Urothelium cell line (cell line): ENCODE measurements at places on chromosomes 5 and 9.

DNA sequence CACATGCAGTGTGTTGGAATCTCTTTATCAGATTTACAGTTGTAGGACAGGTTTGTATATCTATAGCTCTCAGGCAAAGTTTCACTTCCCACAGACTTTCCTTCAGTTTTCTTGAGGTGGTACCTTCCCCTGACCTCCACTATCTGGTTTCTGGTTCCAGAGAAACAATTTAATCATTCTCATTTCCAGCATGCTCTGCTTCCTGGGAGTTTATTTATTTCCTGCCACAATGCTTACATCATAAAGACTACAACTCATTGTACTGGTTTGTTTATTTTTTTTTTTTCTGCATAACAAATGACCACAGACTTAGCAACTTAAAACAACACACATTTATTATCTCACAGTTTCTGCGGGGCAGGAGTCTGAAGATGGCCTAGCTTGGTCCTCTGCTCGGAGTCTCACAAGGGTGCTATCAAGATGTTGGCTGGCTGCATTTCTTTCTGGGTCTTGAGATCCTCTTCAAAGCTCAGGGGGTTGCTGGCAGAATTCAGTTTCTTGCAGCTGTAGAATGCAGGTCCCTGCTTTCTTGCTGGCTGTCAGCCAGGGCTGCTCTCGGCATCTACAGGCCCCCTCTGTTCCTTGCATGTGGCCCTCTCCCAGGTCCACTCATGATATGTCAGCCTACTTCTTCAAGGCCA is 247.7 kb downstream of the ENC1 start:
- DNase-seq: no peak

DNA sequence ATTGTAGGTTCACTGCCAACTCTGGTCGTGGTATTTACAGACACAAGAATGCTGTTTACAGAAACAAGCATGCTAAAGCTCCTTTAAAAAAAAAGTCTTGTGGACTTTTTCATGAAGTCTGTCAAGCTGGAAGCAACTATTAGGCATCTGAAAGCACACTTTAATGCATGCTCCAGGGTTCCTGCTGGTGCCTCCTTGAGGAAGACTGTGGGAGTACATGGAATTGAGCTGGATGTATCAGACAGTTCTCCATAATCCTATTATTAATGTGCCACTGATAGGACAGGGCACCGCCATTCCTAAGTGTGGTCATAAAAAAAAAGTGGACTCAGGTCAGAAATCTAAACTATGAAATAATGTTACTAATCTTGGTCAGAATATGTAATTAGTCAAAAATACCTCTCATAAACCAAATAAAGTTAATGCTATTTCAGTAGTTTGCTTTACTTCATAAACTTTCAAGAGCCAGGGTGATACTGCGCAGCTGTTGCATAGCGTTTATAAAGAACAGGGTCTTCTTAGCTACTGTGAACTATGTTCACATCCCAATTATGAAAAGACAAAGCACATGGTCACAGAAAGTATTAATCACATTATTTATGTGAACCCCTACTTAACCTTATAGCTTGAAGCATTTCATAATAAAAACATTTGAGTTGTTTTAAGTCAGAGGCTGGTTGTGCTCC is 390.8 kb upstream of the PTGER4 start:
- DNase-seq: no peak

DNA sequence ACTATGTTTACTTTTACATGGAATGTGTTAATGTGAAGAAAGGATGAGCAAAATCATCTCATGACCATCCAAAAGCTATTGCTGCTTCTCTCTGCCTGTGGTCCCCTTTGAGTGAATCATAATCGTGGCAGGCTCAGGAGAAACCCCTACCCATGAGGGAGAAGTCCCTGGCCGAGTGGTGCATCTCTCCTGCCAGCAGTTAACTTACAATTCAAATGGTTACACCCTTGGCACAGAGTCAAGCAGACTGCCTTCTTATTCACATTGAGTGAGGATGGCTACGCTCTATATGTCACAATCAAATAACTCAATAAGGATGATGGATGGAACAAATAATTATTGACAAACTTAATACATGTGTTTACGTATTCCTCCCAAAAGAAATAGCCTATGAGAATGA is 179.1 kb downstream of the FGF1 start:
- DNase-seq: no peak

GRCh38 chr5:90696153-90696552 is 137.6 kb downstream of the ADGRV1 start:
- no peak for DNase-seq

DNA sequence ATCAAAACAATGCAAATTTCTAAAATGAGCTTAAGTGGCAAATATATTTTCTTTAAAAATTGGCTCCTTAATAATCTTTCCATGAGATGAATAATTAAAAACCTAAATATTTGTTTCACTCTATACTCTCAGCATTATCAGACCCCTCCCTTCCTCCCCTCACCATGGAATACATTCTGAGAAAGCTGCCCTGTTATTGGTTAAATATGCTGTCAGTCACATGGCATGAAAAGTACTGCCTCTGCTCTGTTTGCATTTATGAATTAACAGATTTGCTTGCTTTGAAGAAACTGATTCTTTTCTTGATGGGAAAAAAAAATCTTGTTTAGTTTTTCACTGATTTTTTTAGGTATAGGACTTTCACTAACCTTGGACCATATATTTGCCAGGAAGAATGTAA is 17.0 kb upstream of the RPS23 start:
- DNase-seq: no peak

- no peak for DNase-seq
Observed at GRCh38 chr9:68509689-68510088, 31.0 kb downstream of the TMEM252 start.

GRCh38 chr5:88782571-88782970 is 100.4 kb downstream of the MEF2C start:
- no peak for DNase-seq

GRCh38 chr5:88325868-88326267 is 57.2 kb upstream of the TMEM161B start:
- DNase-seq: no peak

GRCh38 chr5:59209758-59210359 is 627.0 kb downstream of the RAB3C start:
- DNase-seq: no peak

GRCh38 chr5:72539038-72539437 is 31.8 kb upstream of the ZNF366 start:
- DNase-seq: no peak

GRCh38 chr9:26013199-26013598 is 335.0 kb upstream of the TUSC1 start:
- DNase-seq: no peak

- no peak for DNase-seq
Observed at GRCh38 chr9:121348221-121348620, 21.8 kb downstream of the STOM start.

- DNase-seq: no peak
Observed at GRCh38 chr5:72428669-72429068, 78.5 kb downstream of the ZNF366 start.

- no peak for DNase-seq
Observed at GRCh38 chr5:61010467-61011454, 65.8 kb downstream of the NDUFAF2 start.

GRCh38 chr9:131237931-131238401 is 38.3 kb downstream of the FAM78A start:
- peak; percentile 21 for DNase-seq

DNA sequence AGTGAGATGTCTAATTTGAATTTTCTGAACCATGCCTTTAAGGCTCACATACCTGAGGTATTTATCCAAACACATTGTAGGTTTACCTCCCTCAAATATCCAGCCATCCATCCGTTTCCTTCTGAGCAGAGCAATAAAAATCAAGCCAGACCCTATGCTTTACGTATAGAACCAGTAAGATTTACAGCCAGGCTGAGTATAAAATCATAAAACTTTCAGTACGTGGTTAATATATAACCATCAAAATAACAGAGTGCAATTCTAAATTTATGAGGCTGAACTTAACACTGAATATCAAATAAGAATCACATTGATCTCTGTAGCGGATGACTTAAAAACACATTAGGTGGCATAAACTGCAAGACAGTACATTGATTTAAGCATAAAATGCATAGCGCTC is 877.9 kb upstream of the WWC1 start:
- no peak for DNase-seq

GRCh38 chr5:172556971-172557461 is 84.0 kb upstream of the NEURL1B start:
- DNase-seq: no peak

GRCh38 chr5:149220750-149221149 is 50.9 kb upstream of the AFAP1L1 start:
- DNase-seq: no peak

- no peak for DNase-seq
Observed at GRCh38 chr9:99851500-99851822, 29.8 kb downstream of the NR4A3 start.

DNA sequence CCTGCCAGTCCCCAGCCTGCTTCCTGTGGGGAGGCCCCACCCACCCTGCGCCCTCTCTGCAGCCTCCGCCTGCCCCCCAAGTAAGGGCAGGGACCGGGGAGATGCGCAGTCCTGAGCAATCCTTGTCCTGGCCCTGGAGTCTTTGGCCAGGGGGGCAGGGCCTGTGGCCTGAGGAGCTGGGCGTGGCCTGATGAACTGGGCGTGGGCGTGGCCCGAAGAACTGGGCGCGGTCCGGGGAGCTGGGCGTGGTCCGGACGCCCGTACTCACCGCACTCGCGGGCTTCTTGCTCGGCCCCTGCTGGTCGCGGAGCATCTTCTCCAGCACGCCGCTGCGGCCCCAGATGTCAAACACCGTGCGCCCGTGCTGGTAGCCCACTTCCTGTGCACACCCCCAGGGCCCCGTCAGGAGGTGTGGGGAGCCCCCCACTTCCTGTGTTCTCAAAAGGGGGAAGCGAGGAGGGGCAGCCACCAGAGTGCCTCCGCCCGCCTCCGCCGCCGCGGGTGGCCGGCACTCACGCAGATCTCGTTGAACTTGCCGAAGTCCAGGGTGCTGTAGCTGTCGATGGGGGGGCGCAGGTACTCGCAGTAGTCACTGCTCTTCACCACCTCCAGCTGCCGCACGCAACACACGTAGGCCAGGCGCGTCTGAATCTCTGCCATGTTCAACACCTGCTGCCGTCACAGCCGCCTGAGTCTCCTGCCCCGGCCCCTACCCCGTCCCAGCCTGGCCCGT is 2.7 kb upstream of the NSMF start:
- DNase-seq: no peak

GRCh38 chr5:83375049-83375745 is 96.3 kb upstream of the VCAN start:
- no peak for DNase-seq

DNA sequence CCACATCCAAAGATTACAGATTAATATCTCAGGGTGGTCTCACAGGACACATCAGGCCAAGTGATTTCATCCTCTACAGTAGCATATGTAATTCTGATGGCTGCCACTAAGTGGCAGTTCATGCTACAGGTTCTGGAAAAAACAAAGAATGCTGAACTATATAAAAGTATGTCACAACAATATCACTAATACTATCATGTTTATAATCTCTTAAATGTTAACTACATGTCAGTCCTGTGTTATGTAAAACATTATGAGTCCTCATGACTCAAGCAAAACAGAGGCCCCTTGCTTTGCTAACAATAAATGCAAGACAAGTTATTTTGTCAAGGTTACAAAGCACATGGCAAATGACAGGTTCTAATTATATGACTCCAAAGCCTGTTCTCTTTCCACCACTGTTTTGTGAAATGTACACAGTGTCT is 233.2 kb downstream of the FBXL17 start:
- DNase-seq: peak; percentile 11

DNA sequence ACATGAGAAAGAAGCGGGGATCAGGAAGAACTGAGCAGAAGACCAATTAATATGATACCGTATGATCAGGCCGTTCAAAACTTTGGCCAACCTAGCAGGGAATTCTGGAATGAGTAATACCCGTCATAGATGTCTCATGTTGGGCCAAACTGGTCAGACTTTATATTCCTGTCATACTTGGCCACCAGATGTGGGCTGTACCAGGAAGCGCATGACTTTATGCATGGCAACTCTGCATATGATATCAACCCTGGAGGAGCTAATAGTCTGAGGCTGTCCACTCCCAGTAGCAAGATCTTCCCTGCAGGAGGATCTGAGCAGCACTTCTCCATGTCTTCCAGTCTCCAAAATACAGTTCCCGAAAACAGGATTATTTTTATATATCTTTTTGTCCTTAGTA is 68.5 kb upstream of the NAA35 start:
- DNase-seq: no peak

DNA sequence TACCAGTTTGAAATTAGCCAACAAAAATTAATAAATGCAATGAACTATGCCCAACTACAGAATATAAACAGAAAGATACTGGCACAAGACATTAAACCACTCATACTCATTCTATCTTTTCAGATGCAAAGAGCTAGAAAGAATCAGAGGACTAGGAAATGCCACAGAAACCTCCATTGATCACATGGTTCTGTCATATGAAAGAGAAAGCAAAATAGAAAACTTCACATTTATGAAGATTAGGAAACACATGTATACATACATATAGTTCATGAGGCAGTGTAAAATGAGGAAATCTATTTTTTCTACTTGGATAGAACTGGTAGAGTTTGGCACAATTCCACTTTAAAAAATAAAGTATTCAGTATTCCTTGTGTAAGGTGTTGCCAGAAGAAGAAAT is 275.1 kb upstream of the PTGER4 start:
- no peak for DNase-seq

- DNase-seq: peak; percentile 14
Observed at GRCh38 chr9:69097064-69097463, 61.5 kb downstream of the FXN start.

DNA sequence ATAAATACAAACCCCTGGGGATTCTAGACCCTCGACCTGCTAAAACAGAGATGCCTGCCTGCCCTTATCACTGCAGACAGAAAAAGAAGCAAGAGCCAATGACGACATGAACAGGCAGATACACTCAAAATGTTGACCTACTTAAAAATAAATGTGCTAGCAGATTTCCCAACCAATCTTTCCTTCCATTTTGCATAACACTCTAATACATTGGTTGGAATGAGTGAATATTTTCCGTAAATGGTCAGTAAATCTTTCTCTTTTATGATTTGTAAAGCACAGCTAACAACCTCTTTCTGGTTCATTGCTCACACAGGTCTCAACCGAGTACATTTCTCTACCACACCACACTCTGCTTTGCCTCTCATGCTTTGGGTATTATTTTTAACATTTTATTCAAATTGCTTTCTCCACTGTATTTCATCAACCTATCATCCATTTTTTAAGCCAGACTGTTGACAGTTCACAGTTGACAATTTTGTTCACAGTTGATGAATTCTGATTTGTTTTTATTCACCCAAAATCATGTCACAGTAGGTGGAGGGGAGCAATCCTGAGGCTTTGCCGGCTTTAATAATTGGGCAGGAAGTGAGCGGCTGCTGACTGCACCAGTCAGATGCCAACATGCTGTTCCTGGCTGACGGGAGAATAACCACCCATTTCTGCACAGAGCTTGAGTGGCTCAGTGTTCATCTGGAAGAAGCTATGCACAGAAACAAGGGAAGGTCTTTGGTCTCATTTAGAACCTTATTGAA is 426.6 kb downstream of the SPOCK1 start:
- DNase-seq: no peak

DNA sequence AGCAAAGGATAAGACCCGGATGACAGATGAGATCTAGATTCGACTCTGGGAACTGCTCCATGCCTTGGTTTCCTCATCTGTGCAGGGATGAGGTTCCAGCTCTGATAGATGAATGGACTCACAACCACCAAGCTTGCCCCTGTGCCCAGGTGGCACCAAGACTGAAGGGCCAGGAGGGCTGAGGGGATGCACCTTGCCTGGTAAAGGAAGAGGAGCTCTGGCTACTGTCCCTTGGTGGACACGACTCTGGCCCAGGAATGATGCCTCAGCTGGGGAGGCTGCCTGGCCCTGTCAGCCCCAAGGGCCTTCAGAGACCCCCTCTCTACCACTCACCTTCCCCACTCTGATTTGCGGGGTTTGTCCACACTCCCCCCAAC is 24.9 kb upstream of the ANXA6 start:
- DNase-seq: no peak

- DNase-seq: no peak
Observed at GRCh38 chr5:136155761-136156160, 23.1 kb downstream of the SMAD5 start.
